Stomach (tissue), 19 donors: ENCODE measurements at places on chromosomes 11 and 22. TPM values are rescaled to one million over a fixed set of nuclear protein-coding genes. Genes with fewer than 3 reads are reported as not detected.

Gene VPREB1
- not detected for total RNA-seq

Gene SBF2
- total RNA-seq: 24.0 TPM

Gene SLC22A9
- not detected for total RNA-seq

Gene PRR5L
- total RNA-seq: 274 TPM

Gene MLC1
- not detected for total RNA-seq

Gene RPS6KA4
- total RNA-seq: 15.4 TPM

Gene MMP3
- 7.0 TPM for total RNA-seq

Gene SMTNL1
- not detected for total RNA-seq

Gene WBP2NL
- total RNA-seq: not detected

Gene SHISA8
- total RNA-seq: not detected

Gene RIMBP3B
- total RNA-seq: not detected

Gene API5
- total RNA-seq: 30.3 TPM
